Muscle of back (tissue), 13 donors: ENCODE measurements at places on chromosomes 11 and 22.

DNA sequence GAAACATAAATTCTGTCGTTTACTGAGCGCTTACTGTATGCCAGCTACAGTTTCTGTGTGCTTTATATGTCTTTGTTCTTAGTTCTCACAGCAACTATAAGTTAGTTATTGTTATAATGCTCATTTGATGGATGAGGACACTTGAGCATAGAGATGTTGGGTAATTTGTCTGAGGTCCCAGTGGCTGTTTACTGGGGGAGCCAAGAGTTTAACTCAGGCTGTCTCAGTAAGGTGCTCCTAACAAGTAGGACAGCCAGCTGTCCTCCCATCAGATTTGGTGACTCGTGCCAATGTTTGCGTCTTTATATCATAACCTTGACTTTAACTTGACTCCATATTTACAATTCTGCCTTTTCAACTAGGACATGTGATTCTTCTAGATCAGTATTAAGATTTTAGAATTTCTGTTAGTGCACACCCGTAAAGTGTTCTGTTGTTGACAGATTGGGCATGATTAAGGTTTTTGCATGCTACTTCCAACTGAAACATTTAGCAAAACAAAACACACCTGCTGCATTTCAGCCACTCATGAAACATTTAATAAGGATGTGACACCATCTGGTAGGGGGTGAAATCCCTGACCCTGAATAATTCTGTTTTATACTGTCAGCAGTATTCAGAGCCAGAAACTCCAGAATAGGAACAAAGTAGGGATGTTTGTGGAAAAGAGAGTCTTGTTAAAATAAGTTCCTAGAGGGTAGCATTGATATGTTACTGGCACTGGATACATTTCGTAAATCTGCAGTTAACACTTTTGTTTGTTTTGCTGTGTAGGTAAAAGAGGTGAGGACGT is 1.9 kb downstream of the REXO2 start:
- DNase-seq: no peak

GRCh38 chr11:12163181-12163941 is 53.0 kb downstream of the MICAL2 start:
- no peak for DNase-seq

DNA sequence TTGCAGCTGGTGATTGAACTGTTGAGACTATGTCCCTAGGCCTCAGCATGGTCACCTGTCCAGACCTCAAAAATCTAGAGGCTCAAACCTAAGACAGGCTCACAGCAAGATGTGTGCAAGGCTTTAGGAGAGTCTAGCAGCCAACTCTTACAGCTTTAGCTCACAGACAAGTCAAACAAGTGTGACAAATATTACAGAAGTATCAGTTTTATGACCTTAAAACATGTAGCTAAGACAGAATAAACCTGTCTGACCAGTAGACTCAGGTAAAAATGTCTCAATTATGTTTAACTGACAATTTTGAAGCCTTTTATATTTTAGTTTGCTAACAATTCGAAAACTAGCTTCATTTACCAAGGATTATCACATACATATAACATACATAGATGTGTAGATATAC is 80.0 kb upstream of the HTATIP2 start:
- DNase-seq: no peak

GRCh38 chr11:117771841-117772240 is 25.2 kb downstream of the DSCAML1 start:
- DNase-seq: no peak

GRCh38 chr11:63521896-63522295 is 14.7 kb upstream of the PLAAT4 start:
- no peak for DNase-seq

- DNase-seq: no peak
Observed at GRCh38 chr22:29263791-29264276, 3.9 kb downstream of the RHBDD3 start.

DNA sequence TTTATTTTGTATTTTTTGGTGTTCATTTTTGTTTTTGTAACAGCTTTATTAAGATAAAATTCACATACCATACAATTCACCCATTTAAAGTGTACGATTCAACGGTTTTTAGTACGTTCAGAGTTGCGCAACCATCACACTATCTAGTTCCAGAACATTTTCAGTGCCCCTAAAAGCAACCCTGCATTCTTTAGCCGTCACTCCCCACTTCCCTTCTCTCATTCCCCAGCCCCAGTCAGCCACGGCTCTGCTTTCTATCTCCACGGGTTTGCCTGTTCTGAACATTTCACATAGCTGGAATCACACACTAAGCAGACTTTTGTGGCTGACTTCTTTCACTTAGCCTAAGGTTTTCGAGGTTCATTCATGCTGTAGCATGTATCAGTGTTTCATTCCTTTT is 9.6 kb upstream of the KCNQ1OT1 start:
- DNase-seq: peak; percentile 82

DNA sequence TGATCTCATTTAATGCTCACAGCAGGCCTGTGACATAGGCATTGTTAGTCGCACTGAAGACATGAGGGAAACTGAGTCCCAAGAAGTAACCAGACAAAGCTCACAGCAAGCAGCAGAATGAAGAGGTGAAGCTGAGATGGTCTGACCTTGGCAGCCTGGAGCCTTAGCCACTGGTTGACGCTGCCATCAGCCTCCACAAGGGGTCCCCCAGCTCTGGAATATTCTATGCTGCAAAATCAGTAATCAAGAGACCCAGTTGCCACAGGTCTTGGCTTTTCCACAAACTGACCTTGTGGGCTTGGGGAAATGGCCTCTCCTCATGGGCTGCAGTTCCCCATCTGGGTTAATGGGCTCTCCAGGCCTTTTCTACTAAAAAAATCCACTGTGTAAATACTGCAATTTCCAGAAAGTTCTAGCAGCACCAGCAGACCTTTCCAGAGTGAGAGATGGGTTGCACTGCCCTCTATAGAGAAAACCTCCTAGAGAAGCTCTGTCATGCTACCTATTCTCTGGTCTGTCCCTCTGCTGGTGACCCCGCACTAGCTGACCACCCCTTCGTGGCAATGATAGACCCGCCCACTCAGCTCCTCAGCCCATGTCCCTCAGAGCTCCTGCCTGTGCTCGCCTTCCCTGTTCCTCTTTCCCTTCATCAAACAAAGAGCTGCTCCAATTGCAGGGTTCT is 22.6 kb upstream of the ISX start:
- DNase-seq: no peak

GRCh38 chr11:64744544-64745188 is 724 bp upstream of the RASGRP2 start:
- DNase-seq: no peak

- no peak for DNase-seq
Observed at GRCh38 chr11:86673055-86673843, 833 bp upstream of the ME3 start.

DNA sequence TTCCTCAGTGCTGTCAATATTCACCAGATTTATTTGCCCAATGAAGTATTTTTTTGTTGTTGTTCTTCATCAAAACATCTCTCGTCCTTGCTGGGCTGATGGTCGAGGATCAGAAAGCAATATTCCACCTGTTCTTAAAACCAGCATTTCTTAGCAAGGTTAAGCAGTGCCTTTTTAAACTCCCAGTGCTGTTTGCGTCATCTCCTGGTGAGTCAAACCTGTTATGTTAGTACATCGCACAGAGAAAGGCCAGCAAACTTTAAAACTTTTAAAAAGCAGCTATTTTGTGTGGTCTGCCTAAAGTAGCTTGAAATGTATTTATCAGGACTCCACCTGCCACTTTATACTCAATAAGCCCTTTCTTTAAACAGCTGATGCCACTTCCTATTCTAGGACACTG is 802.0 kb downstream of the KCNA4 start:
- no peak for DNase-seq

- peak; percentile 0 for DNase-seq
Observed at GRCh38 chr11:41175304-41175972, 284.0 kb downstream of the LRRC4C start.

- DNase-seq: no peak
Observed at GRCh38 chr11:21564833-21565682, 627.8 kb upstream of the ANO5 start.

GRCh38 chr22:22609291-22609690 is 35.1 kb upstream of the GGTLC2 start:
- peak; percentile 34 for DNase-seq

DNA sequence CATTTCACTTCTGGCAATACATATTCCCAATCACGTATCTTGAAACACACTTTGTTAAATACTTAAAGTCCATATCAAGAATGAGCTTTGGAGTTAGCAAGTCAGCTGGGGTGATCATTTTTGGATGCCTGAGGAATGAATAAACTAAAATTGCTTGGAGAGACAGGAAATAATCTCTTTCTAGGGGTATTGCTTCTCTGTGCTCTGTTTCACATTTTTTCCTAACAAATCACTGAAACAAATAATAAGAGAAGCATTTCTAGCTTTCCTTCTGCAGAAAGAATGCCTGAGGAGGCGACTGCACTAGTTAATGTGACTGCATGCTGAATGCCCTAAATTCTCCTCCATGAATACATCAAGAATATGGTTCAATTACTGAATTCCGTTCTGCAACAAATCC is 541.4 kb upstream of the CCDC90B start:
- DNase-seq: no peak

GRCh38 chr22:40405178-40406062 is 35.0 kb downstream of the SGSM3 start:
- no peak for DNase-seq
